ENCODE measurements at places on chromosomes 7 and 10. TPM values are rescaled to one million over a fixed set of nuclear protein-coding genes. Genes with fewer than 3 reads are reported as not detected.

DNA sequence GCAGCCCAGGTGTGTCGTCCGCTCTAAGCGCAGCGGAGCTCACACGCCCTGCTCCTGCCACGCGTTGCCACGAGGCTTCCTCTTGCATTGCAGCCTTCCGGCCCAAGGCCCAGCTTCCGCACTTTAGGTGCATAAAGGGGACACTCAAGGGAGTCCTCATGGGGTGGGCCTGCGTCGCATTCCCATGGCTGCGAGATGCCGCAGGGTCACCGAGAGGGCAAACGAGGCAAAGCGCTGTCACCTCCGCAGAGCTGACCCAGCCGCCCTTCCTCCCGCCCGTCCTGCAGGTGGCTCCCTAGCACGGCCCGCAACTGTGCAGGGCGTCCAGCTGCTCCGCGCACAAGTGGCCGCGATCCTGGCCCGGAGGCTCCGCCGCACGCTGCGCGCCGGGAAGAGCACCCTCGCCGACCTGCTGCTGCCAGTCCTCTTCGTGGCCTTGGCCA is 283.5 kb downstream of the ABCA13 start:
- DNase-seq, result no peak

DNA sequence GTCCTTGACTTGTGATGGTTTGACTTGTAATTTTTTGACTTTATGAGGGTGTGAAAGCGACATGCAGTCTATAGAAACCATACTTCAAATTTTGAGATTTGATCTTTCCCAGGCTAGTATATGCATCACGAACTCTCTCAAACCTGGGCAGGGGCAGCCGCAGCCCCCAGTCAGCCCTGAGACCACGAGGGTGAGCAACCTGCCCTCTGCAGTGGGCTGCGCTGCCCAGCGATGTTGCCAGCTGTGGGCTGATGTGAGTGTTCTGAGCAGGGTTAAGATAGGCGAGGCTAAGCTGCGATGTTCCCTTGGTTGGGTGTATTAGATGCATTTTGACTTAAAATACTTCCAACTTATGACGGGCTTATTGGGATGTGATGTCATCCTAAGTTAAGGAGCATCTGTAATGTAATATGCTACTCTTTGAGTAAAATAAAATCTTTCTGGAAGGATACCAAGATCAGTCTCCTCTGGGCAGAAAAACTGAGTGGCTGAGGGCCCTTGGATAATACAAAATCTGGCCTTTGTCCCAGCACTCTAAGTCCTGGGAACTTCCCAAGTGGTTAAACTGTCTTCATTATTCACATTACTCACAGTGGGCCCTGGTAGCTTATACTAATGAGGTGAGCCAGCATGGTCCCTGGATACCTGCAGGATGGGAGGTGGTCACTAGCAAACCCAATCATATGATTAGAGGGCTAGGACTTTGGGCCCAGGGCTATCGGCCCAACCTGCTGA is 28.4 kb upstream of the CNPY1 start:
- DNase-seq, result no peak

DNA sequence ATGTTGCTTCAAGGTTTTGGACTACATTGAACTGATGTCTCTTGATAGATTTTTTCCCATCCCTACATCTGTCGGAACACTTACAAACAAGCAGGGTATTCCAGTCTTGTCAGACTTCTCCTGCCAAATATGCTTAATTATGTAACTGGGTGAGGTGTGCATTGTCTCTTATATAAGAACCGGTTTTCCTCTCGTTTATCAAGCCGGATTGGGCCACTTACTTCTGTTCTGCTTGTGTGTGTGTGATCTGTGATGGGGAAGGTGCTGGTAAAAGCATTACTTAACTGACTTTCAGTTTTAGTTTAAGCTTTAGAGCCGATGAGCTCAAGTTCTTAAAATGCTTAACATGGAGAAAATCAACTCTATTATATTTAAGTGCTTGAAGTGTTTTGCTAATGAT is 57.9 kb downstream of the OTUD1 start:
- no peak for DNase-seq

GRCh38 chr7:81175275-81175940 is 256.6 kb upstream of the SEMA3C start:
- no peak for DNase-seq

- no peak for DNase-seq
Measured at GRCh38 chr7:70710651-70711050, 421.3 kb upstream of the GALNT17 start.

- DNase-seq, result no peak
Measured at GRCh38 chr10:86282664-86283465, 83.7 kb downstream of the GRID1 start.

DNA sequence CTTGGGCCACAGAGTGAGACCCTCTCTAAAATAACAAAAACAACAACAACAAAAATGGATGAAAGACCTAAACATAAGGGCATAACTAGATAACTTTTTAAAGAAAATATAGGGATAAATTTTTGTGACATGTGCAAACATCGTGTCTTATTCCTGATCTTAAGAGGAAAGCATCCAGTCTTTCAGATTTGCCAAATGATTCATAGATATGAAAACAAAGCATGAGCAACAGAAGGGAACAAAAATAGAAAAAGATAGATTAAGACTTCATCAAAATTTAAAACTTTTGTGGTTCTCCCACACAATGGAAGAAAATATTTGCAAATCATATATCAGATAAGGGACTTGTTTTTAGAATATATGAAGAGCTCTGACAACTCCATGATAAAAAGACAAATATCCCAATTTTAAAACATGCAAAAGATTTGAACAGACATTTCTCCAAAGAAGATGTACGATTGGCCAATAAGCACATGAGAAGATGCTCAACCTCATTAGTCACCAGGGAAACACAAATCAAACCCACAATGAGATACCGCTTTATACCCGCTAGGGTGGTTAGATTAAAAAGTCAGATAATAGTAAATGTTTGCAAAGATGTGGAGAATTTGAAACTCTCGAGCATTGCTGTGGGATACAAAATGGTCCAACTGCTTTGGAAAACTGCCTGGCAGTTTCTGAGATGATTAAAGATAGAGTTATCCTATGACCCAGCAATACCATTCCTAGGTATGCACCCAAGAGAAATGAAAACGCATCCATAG is 20.3 kb downstream of the PPIF start:
- DNase-seq, result no peak

DNA sequence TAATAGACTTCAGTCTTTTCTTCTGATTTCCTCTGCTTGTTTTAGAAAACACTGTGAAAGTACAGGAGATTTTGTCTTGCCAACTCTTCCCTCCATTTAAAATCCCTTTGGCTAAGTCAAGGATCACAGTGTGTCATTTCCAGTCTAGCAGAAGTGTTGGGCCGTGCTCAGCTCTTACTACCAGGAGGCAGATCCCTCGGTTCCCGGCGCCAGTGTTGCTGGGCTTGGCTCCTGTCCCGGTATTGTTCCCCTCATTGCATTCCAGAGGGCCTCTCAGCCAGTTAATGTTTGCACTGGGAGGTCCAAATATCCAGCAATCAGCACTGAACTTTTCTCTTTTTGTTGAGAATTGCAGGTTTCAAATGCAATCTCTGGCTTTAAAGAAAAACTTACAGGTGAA is 612.1 kb upstream of the MGMT start:
- peak; percentile 68 for DNase-seq

- no peak for DNase-seq
Measured at GRCh38 chr10:64060389-64060788, 539.2 kb downstream of the REEP3 start.

DNA sequence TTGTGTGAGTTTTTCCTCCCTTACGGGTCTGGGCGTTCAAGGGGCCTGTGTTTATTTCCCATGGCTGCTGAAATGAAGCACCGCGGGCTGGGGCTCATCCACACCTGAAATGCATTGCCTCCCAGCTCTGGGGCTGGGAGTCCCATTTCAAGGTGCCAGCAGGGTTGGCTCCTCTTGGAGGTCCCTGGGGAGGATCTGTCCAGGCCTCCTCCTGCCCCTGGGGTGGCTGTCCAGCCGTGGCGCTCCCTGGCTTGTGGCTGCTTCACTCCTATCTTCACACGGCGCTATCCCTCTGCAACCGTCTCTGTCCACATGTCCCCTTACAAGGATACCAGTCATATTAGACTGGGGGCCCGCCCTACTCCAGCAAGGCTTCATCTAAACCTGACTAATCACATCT is 41.1 kb upstream of the CNPY1 start:
- no peak for DNase-seq

- no peak for DNase-seq
Measured at GRCh38 chr7:19619122-19619521, 89.7 kb downstream of the POLR1F start.

GRCh38 chr7:84642611-84643010 is 448.0 kb upstream of the SEMA3A start:
- DNase-seq, result no peak

HOXA6 gene
- total RNA-seq, result 21.2 TPM

UCN3 gene
- total RNA-seq, result 4.5 TPM

GCK gene
- 0.22 TPM for total RNA-seq

SYNPO2L gene
- total RNA-seq, result not detected

LIPJ gene
- 0.15 TPM for total RNA-seq

JCAD gene
- 24.7 TPM for total RNA-seq
